ENCODE measurements at places on chromosomes 6 and 20. TPM values are rescaled to one million over a fixed set of nuclear protein-coding genes. Genes with fewer than 3 reads are reported as not detected.

C6orf141 gene
- not detected for total RNA-seq

CRISP3 gene
- not detected for total RNA-seq

PPP1R10 gene
- 21.0 TPM for total RNA-seq

VGLL2 gene
- not detected for total RNA-seq

BHLHE23 gene
- total RNA-seq: not detected

FRS3 gene
- 1.5 TPM for total RNA-seq

ECT2L gene
- total RNA-seq: not detected

PRDM13 gene
- total RNA-seq: not detected

C2 gene
- total RNA-seq: 0.47 TPM

PTGIS gene
- not detected for total RNA-seq

- H3K27me3 ChIP-seq: no peaks in the 10 kb centered on the region
- H3K4me3 ChIP-seq: no peak overlapping the region
- H3K36me3 ChIP-seq: no peaks in the 10 kb centered on the region
- no peak for DNase-seq
- H3K27ac ChIP-seq: no peak overlapping the region
Measured at GRCh38 chr6:95318137-95318536, 259.2 kb upstream of the MANEA start.

- H3K36me3 ChIP-seq: no peaks in the 10 kb centered on the region
- no peak overlapping the region for H3K27ac ChIP-seq
- DNase-seq: no peak
- H3K4me1 ChIP-seq: no peaks in the 10 kb centered on the region
- H3K27me3 ChIP-seq: no peaks in the 10 kb centered on the region
Measured at GRCh38 chr6:165737396-165737795, 74.4 kb upstream of the PDE10A start.

DNA sequence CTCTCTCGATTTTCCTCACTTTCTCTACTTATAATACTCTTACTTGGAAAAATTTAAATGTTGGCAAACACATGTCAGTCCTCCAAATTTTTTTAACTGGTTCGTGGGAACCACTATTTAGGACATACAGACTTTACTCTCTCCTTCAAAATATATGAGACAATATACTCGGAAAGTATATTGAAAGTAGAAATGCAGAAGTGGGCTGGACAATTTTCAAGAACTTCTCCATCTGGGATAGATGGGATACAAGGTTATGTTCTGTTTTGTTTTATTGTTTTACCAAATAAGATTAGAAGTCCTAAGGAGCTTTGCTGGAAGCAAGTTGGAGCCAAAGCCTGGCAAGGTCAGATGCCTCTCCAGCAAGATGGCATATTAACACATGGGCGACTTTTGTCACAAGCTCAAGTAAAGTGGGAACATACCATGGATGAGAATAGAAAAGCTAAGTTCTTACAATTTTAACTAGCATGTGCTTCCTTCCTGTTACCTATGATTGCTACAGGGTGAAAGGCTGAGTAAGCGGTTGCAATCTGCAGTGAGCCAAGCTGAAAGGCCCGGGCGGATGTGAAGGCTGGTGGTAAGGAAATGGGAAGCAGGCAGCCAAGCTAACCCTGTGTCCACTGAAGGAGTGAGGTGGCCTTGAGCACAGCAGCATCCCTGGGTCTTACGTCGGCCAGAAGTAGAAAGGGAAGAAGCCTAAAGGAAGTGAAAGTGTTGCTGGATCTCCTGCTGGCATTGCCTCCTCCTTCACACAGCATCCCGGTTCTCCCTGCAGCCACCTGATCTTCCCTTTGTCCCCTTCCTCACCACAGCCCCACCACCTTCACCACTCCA, 7.1 kb downstream of the MAP3K5 start:
- H3K4me1 ChIP-seq: peaks cover 42% of the 10 kb centered on the region
- H3K36me3 ChIP-seq: no peaks in the 10 kb centered on the region
- no peak overlapping the region for H3K27ac ChIP-seq
- no peak for DNase-seq

GRCh38 chr6:16332175-16332542, 93.8 kb downstream of the GMPR start:
- H3K27ac ChIP-seq: no peak overlapping the region
- H3K4me3 ChIP-seq: no peak overlapping the region
- DNase-seq: peak; percentile 72

DNA sequence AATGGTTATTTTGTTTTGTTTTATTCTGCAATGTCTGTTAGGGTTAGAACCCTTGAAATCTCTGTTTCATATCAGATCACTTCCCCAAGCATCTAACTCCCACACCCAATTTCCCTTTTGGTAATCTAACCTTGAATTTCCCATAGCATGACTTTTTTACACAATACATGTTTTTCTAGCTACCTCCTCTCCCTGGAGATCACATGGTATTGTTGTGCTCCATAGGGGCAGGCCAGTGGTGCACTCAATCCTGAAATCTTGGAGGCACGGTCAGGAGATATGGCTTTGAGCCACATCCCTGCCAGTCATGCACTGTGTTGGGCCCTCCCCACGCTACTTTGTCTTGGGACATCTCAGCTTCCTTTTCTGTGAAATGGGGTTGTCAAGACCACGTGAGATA, 36.7 kb upstream of the NNAT start:
- H3K27ac ChIP-seq: no peak overlapping the region
- H3K36me3 ChIP-seq: no peaks in the 10 kb centered on the region
- DNase-seq: no peak
- H3K4me3 ChIP-seq: no peak overlapping the region
- H3K27me3 ChIP-seq: peaks cover 16% of the 10 kb centered on the region
- H3K4me1 ChIP-seq: no peaks in the 10 kb centered on the region

- no peak for DNase-seq
- H3K27ac ChIP-seq: 0 out of 2 replicates have a peak overlapping the region, but pooled peaks have one; percentile 26
- H3K27me3 ChIP-seq: no peaks in the 10 kb centered on the region
- H3K4me3 ChIP-seq: no peak overlapping the region
Measured at GRCh38 chr6:52597738-52598122, 20.9 kb upstream of the TRAM2 start.

DNA sequence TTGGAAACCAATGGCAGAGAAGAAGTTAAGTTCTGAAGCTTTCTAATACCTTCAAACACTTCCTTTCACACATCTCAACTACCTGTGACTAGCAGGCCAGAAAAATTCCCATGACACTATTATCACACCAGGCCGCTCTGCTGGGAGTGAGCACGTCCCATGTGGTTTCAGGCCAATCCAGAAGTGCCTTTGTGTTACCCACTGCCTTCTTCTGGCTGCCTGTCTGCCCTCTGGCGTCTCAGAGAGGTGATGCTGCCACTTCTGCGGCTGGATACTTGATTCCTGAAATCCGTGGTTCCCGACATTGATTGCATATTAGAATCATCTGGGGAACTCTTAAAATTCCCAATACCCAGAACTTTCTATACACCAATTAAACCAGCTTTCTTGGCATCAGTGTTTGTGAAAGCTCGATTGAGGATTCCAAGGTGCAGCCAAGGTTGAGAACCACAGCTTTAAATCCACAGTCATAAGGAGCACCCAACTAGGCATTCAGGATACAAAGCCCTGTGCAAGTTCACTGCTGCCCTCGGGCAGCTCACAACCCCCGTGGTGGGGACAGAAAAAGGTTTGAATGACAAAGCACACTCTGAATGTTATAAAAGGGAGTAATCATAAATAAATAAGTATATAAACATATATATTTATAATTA, 65.6 kb downstream of the STMND1 start:
- no peaks in the 10 kb centered on the region for H3K4me1 ChIP-seq
- no peaks in the 10 kb centered on the region for H3K36me3 ChIP-seq
- no peak overlapping the region for H3K4me3 ChIP-seq
- no peak for DNase-seq

DNA sequence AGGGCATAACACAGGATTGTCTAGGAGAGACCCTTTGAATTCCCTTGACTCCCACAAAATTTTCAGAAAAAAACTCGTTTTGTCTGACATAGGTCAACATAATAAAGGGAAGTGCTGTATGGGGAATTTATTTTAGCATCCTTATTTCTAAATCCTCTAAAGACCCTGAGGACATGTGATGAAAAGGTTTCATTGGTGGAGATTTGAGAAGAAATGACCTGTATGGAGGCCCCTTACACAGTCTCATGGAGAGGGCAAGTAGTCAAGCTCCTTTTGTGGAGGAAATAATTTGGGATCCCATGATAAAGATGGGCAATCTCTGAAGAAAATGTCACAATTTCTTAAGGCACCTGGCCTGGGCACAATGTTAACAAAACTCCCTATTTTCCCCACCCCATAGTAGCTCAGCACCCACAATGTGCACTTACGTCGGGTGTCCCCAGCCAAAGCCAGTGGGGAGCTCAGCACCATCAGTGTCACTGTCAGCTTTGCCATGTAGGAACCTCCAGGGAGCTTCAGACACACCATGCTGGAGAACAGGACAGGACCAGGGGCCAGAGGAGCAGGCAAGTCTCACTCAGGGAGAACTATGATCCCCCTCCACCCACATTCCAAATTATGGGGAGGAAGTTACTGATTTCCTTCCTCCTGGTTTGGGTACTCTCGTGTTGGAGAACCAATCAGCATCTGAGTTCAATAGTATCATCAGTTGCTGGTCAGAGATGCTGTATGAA, at the start of gene HLA-DRB5:
Gene HLA-DRB5, minus strand, starts transcription at position 591 of the 734 bp plus-strand sequence. Its CDS starts 63 bp downstream, at position 528.
- H3K4me1 ChIP-seq: no peaks in the 10 kb centered on the region
- H3K27me3 ChIP-seq: peaks cover 6% of the 10 kb centered on the region
- no peak within 1 kb of the TSS for H3K27ac ChIP-seq
- H3K36me3 ChIP-seq: no peaks in the 10 kb centered on the region
- DNase-seq: peak; percentile 9
- H3K4me3 ChIP-seq: no peak within 1 kb of the TSS

- H3K4me3 ChIP-seq: no peak overlapping the region
- H3K27me3 ChIP-seq: 0 out of 2 replicates have a peak, but pooled peaks cover 4% of the 10 kb centered on the region
- no peaks in the 10 kb centered on the region for H3K36me3 ChIP-seq
- H3K4me1 ChIP-seq: no peaks in the 10 kb centered on the region
Measured at GRCh38 chr6:136471372-136471771, 78.8 kb downstream of the MAP7 start.

DNA sequence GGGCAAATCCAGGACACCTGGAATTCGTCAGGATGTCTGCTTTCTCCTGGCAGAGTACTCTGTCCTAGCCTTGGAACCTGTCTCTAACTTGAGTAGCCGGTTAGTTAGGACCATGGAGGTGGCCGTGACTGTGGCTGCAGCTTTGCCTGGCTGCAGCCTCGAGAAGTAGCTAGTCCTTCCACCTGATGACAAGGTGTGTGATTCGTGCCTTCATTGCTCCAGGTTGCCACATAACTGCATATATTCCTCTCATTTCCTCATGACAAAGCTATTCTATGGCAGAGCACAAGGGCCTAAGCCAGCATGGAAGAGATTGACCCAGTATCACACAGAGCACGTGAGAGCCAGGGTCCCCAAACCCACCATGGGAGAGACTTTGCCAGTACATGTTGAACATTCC, 39.8 kb upstream of the KIF25 start:
- no peak overlapping the region for H3K4me3 ChIP-seq
- no peak for DNase-seq
- H3K27ac ChIP-seq: no peak overlapping the region
- H3K4me1 ChIP-seq: peaks cover 15% of the 10 kb centered on the region
- no peaks in the 10 kb centered on the region for H3K27me3 ChIP-seq

DNA sequence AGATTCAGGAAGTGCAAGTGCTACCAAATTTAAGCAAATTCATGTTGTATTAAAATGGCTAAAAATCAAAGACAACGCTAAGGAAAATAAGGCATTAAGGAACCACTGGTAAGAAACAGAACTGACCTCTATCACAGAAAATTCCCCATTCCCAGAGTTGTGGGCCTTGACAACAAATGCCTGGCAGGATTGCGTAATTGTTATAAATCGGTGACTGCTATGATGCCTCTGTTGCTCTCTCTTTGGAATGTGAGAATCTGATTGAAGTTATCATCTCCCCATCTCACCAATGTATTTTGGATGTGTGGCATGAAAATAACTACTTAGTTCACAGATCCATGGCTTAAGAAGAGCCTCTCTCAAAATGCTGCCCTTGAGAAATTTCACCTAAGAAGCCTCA, 257.3 kb downstream of the OGFRL1 start:
- H3K4me3 ChIP-seq: no peak overlapping the region
- H3K27me3 ChIP-seq: no peaks in the 10 kb centered on the region
- H3K4me1 ChIP-seq: peaks cover 33% of the 10 kb centered on the region
- DNase-seq: no peak

GRCh38 chr20:51484831-51485230, 57.7 kb downstream of the NFATC2 start:
- no peaks in the 10 kb centered on the region for H3K27me3 ChIP-seq
- no peaks in the 10 kb centered on the region for H3K36me3 ChIP-seq
- H3K27ac ChIP-seq: no peak overlapping the region
- H3K4me1 ChIP-seq: peaks cover 11% of the 10 kb centered on the region
- no peak overlapping the region for H3K4me3 ChIP-seq
- DNase-seq: no peak

- DNase-seq: no peak
- no peaks in the 10 kb centered on the region for H3K4me1 ChIP-seq
- H3K36me3 ChIP-seq: no peaks in the 10 kb centered on the region
- no peak overlapping the region for H3K4me3 ChIP-seq
- no peak overlapping the region for H3K27ac ChIP-seq
- H3K27me3 ChIP-seq: no peaks in the 10 kb centered on the region
Measured at GRCh38 chr6:11072101-11072500, 21.5 kb upstream of the SMIM13 start.

- H3K4me1 ChIP-seq: peaks cover 42% of the 10 kb centered on the region
- no peak overlapping the region for H3K4me3 ChIP-seq
- no peak for DNase-seq
- no peaks in the 10 kb centered on the region for H3K36me3 ChIP-seq
- no peaks in the 10 kb centered on the region for H3K27me3 ChIP-seq
- no peak overlapping the region for H3K27ac ChIP-seq
Measured at GRCh38 chr6:3794092-3794491, 42.6 kb upstream of the PXDC1 start.

DNA sequence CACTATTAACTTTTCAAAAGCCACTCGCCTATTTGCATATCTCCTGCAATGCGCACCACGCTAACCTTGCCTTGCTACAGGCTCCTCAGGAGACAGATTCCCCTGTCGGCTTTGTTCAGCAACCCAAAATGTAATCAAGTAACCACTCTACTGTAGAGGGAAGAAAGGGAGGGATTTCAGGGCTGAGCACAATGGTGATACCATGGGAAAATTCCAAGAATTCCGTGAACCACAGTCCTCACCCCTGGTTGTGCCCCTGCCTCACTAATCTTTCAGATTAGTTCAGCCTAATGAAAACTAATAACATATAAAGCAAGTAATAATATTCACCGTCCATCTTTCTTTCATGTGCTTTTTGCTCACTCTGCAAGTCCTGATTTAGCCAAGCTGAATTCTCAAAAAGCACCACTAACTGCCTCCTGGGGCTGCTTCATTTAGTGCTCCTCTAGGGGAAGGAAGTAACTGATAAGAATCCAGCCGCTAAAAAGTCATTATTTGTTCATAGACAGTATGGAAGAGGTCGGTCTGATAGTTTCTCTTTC, 6.6 kb downstream of the CITED2 start:
- H3K27me3 ChIP-seq: 0 out of 2 replicates have a peak, but pooled peaks cover 2% of the 10 kb centered on the region
- no peak overlapping the region for H3K27ac ChIP-seq
- DNase-seq: no peak
- H3K4me3 ChIP-seq: no peak overlapping the region
- peaks cover 25% of the 10 kb centered on the region for H3K4me1 ChIP-seq
- peaks cover 25% of the 10 kb centered on the region for H3K36me3 ChIP-seq

- DNase-seq: no peak
- no peak overlapping the region for H3K4me3 ChIP-seq
- H3K4me1 ChIP-seq: peaks cover 16% of the 10 kb centered on the region
- no peak overlapping the region for H3K27ac ChIP-seq
- H3K27me3 ChIP-seq: peaks cover 12% of the 10 kb centered on the region
Measured at GRCh38 chr20:49560186-49560585, 7.8 kb downstream of the PTGIS start.

GRCh38 chr6:121437851-121438651, 2.6 kb downstream of the GJA1 start:
- H3K27me3 ChIP-seq: no peaks in the 10 kb centered on the region
- H3K4me3 ChIP-seq: peak overlapping the region; percentile 54
- peak; percentile 83 for DNase-seq
- H3K4me1 ChIP-seq: peaks cover 35% of the 10 kb centered on the region
- H3K27ac ChIP-seq: peak overlapping the region; percentile 93
